ENCODE measurements at places on chromosomes 1 and 21.

- DNase-seq: no peak
Observed at GRCh38 chr1:226778657-226779058, 39.6 kb upstream of the ITPKB start.

GRCh38 chr1:76267631-76268030 lies 193.1 kb downstream of the ST6GALNAC3 start:
- no peak for DNase-seq

GRCh38 chr1:25715888-25716287 lies 84.1 kb upstream of the SELENON start:
- no peak for DNase-seq

GRCh38 chr1:50368179-50369007 lies 54.9 kb downstream of the DMRTA2 start:
- DNase-seq: no peak

GRCh38 chr1:248786156-248786555 lies 30.6 kb upstream of the LYPD8 start:
- no peak for DNase-seq

Data from stimulated activated CD8-positive, alpha-beta memory T cell treated with anti-CD3 and anti-CD28 coated beads, Interleukin-15, amount 100 ng/mL, for 24 hours (primary cell).